Activated naive CD8-positive, alpha-beta T cell treated with anti-CD3 and anti-CD28 coated beads for 36 hours (primary cell): ENCODE measurements at places on chromosomes 7 and 10. TPM values are rescaled to one million over a fixed set of nuclear protein-coding genes. Genes with fewer than 3 reads are reported as not detected.

Gene CLDN4
- 0.33 TPM for total RNA-seq

Gene TSPAN33
- total RNA-seq, result 18.7 TPM

Gene AMPH
- not detected for total RNA-seq

DNA sequence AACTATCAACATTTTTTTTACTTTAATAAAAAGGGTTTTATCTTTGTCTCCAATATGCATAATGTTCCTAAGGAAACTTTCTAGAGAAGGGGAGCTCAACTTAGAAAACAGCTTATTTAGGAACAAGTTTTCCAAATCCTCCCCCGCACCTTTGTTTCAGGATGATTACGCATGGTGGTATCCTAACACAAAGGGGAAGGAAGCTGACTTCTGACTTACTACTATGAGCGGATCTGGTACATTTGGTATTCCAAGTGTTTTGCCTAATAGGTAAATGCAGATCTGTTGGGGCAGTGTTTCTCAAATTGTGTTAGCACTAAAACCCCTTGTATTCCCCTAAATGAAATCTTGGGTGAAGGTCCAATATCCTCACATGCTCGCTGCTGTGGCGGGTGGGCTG is 229.3 kb upstream of the KLF14 start:
- DNase-seq, result no peak

DNA sequence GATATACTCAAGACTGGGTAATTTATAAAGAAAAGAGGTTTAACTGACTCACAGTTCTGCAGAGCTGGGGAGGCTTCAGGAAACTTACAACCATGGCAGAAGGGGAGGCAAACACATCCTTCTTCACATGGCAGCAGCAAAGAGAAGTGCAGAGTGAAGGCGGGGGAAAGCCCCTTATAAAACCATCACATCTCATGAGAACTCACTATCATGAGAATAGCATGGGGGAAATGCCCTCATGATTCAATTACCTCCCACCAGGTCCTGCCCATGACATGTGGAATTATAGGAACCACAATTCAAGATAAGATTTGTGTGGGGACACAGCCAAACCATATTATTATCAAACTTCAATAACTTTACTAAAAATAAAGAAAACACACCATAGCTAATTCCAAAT is 30.4 kb upstream of the JAZF1 start:
- DNase-seq, result peak; percentile 13

DNA sequence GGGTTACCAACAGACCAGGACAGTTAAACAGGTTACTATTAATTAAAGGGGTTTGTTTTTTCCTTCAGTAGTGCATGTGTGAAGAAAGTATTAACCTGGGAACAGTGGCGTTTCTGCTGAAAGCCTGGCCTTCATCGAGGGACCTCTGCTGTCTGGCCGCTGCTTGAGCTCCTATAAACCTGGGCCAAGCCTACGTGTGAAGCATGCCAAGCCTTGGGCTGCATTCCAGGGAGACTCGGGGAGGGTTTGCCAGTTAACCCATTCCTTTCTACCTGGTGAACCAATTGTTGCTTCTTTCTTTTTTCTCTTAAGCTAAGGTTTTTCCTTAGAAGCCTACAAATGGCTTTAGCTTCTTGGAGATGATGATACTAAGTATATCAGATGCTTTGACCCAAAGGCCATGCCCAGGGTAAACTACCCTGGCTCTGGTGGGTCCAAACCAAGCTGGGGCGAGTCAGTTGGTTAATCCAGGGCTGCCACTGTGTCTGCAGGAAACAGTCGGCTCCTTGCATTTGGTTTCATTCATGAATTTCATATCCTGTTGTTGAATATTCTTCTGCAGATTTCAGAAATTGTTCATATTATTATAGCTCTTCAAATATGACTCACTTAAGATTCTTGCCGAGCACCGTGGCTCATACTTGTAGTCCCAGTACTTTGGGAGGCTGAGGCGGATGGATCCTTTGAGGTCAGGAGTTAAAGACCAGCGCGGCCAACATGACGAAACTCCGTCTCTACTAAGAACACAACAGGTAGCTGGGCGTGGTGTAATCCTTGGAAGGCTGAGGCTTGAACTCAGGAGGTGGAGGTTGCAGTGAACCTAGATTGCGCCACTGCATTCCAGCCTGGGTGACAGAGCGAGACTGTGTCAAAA is 23.8 kb downstream of the PFKP start:
- DNase-seq, result peak; percentile 26

GRCh38 chr10:84241185-84241790 is at the start of gene LRIT1:
Gene LRIT1, minus strand, starts transcription at chr10:84241546. Its CDS starts 107 bp downstream, at chr10:84241439.
- DNase-seq, result no peak

GRCh38 chr10:55500931-55501559 is 700.0 kb upstream of the PCDH15 start:
- DNase-seq, result no peak

- DNase-seq, result no peak
These were observed 18.5 kb upstream of the TNS3 start for GRCh38 chr7:47600199-47601118.

DNA sequence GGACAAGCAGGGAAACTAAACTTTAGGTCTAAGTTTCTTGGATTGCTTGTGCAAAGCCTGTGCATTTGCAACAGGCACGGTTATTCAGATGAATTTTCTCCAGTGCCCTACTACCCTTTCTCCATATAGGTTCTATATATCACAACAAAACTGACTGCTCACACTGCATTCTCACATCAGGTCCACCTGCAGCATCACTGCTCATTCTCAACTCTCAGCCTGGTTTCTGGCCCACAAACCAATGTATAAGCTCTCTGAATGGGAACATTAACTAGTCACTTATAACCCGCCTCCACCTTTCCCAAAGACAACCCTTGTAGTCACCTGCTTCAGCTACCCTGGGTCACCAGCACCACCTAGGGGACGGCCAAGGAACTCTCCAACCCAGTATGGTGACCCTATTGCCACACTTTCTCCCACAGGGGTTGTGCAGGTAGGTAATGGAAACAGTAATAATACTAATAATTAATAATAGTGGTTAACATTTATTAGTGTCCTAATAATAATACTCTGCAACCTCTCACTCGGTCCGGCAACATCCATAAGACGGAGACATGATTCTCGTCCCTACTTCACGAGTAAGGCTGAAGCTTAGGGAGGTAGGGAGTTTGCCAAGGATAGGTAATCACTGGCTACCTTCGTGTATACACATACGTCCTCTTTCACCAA is 97.3 kb downstream of the CLEC2L start:
- peak; percentile 64 for DNase-seq

DNA sequence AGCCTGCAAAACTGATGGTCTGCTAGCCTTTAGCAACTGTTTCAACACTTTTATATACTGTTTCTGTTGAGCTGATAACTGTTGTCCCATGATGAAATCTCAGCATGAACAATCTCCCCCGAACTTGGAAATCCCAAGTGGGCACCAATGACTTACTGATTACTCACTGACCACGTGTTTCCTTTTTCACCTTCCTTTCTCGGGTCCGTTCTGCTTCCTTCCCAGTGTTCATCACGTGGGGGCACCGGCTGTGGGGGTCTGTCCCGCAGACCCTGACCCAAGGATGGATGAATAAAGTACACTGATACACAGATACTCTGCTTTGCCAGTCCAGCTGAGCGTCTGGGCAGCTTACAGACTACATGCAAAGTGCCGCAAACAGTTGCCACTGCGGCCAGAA is 39.0 kb upstream of the RASGEF1A start:
- peak; percentile 13 for DNase-seq

DNA sequence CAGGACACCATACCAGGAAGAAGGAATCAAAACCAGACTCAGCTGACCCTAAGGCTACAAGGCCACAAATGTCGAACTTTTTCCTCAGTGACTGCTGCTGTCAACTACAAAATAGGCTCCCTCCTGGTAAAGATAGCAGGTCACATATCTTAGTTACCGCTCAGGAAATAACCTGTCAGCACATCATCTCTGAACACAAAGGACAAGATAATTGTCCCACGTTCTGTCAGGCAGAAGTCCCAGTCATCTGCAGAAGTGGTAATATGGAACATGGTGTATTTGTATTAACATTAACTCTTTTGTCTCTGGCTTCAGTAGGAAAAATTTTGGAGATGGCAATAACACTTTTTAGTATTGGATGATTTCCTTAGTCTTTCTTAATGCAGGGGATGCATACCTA is 630.2 kb upstream of the LRRTM3 start:
- DNase-seq, result no peak

- DNase-seq, result no peak
These were observed 243.1 kb downstream of the ARL4A start for GRCh38 chr7:12930534-12930933.

- no peak for DNase-seq
These were observed 6.7 kb downstream of the BNIP3 start for GRCh38 chr10:131975003-131975402.

Gene PDK4
- not detected for total RNA-seq

GRCh38 chr7:99092064-99092720 is 51.7 kb downstream of the SMURF1 start:
- no peak for DNase-seq

GRCh38 chr10:22442063-22442462 is 96.8 kb downstream of the SPAG6 start:
- no peak for DNase-seq

DNA sequence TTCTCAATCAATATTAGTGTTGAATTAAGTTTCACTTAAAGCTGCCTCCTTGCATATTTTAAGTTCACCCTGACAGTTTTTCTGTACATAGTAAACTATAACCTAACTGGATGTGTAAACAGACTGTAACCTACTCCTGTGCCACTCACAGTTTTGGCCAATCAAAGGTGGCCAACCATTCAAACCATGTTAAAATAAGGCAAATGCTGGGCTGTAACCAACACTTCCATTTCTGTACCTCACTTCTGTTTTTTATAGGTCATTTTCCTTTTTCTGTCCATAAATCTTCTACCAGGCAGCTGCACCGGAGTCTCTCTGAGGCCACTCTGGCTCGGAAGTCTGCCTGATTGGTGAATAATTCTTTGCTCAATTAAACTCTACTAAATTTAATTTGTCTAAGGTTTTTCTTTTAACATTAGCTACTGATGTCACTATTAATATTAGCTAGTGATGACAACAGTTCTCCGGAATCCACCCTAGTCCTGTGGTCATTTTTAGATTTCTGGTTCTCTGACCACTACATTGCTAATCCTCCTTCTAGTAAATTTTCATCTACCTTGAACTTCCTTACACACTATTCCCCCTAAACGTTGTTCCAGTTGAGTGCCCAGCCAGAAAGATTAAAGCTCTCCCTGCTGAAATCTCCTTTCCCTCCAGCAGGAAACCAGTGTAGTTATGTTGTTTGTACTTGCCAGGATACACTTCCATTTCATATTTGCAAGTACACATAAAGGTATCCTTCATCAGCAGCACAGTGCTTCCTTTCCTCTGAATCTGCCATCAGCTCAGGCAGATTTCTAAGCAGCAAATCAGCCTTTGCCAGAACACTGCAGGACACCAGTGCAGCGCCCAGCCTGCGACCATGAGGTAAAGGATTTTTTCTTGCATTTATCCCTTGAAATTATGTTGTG is 18.6 kb upstream of the IFIT2 start:
- no peak for DNase-seq

DNA sequence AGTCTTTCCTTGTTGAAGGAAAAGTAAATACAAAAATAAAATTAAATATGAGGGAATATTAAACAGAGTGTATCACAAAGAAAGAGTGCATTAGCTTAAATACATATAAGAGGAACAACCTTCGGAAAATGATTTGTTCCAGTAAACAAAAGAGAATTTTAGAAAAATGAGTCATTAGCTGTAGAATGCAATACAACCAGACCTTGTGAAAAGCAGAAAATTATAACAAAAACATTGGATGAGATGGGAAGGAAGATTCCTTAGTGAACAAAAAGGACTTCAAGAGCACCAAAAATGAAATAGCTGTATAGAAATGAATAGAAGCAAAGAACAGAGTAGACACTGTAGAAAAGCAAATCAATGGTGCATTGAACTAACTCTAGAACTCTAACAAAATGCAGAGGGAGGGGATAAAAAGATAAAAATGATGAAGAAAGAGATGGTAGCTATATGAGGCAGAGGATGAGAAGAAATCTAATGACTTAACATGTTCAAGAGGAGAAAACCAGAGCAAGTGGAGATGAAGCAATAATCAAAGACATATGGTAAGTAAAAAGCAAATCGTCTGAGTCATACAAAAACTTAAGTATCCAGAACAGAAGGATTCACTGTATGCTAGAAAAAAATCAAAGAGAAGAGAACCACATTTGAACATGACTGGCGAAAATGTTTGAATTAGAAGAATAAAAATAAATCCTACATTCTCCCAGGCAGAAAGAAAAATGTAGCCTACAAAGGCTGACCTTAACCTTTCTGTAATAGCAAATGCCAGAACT is 190.5 kb downstream of the TMEM26 start:
- DNase-seq, result no peak

DNA sequence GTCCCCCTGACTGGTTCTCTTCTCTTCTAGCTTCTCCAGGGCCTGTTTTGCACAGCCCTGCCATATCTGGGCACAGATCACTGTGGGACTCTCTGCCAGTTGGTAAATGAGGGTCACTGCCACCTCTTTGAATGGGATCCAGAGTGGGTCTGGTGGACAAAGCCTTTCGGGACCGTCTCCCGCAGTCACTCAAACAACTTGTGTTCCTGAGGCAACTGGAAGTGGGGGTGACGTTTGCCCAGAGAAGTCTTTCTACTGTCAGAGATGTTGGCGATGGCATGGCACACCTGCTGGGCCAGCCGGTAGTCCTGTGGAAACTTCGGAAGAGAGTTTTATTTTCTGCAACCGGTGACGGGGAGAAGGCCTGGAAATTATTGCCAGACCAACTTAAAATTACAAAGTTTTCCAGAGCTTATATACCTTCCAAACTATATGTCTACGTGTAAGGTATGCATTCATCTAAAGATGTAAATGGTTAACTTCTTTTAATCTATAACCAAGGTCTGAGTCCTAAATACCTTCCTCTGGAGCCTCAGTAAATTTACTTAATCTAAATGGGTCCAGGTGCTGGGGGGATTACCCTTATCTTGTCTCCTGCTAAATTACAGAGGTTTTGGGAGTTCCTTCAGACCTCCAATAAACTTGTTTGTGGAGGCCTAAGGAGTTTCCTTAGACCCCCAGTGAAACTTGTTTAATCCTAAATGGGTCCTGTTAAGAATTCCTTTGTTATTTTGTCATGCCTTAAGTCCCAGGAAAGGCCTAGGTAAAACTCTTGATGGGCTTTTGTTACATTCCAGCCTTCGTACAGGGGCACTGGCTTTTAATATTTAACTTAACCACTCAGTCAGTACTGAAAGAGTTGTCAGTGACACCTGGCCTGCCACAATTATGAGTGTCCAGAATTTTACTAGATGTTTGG is 94.0 kb downstream of the NPSR1 start:
- DNase-seq, result no peak

GRCh38 chr10:88793712-88794299 is 8.7 kb upstream of the LIPM start:
- DNase-seq, result no peak

DNA sequence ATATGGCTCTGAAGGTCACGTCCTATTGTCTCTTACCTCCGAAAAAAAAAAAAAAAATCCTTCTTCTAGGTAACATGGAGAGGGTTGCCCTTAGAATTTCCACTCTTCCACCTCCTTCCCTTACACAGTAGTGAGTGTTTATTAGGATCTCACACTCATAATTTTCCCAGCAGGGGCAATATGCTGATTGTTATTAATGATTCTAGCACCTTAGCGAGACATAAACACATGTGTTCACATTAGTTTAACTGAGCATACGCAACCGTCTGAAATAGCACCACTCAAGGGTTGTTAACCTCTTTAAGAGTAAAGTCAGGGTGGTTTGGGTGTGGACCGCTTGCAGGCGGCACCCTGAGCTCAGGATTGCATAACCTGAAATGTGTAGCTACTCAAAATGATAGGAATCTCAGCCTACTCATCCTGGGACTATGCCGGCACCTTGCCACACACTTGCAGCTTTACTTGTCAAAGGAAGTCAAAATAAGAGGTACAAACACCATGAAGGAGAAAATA is 52.2 kb downstream of the CPEB3 start:
- no peak for DNase-seq

Gene SPDYE2
- not detected for total RNA-seq
